Cortex of kidney (tissue), 1 donor: ENCODE measurements at places on chromosomes 12 and 14.

DNA sequence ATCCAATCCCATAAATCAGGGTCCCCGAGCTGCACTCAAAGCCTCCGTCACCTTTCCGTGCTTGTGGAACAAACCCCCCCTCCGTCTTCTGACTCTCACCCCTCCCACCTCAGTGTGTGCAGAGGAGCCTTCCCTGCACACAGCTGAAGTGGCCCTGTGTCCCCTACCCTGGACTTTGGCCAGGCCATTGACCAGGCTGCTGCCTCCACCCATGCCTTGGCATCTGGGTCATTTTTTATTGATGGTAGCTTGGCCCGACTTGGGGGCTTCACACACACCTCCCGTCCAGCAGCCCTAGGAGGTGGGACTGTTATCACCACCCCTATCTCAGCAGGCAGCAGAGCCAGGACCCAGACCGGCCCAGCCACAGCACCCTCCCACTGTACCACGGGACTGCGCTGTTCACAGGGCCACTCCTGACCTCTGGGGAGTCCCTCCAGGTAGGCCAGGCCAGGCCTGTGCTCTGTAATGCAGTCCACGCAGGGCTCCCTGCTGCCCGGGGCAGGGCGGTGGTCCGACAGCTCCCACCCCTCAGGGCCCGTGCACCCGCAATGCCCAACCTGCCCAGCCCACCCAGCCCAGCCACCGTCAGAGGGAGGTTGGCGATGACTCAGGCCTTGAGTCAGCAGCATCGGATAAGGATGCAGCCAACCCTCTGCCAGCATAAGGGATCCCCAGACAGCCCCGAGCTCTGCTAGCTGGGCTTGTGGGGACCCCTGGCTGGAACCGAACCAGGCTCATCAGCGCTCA, 9.2 kb upstream of the INF2 start:
- no peak for DNase-seq

DNA sequence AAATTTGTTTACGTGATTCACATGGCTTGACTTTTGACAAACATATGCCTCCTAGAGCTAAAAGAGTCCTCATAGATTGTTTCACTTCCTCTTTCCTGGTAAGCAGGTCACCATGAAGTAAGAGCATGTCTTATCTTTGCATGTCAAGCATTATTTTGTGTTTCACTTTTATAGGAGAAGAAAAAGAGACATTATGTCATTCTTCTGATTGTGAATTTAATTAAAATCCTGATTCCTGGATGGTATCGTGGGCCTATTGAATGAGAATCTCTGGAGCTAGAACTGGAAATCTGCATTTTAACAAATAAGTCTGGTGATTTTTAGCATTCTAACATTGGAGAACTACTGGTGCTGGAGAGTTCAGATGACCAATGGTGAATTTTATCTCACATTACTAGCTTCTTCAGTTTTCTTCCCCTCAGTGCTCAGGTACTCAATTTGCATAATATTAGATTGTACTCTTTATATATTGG, 218.6 kb upstream of the ATP2B1 start:
- DNase-seq, result no peak

DNA sequence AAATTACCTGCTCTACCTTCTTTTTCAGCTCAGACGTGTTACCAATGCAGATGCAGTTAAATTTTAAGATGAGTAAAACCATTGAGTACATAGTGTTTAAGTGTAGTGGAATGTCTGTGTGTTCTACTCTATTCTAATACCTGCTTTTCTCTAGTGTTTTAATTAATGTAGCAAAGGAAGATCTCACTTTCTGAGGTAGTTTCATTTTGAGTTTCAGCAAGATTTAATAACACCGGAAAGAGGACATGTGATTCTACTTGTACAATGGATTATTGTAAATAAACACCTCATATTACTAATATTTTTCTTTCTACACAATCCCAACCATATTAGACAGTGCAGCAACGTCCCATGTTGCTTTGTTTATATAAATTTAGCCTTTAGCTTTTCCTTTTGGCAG, 315.4 kb downstream of the RAD51B start:
- DNase-seq, result no peak

DNA sequence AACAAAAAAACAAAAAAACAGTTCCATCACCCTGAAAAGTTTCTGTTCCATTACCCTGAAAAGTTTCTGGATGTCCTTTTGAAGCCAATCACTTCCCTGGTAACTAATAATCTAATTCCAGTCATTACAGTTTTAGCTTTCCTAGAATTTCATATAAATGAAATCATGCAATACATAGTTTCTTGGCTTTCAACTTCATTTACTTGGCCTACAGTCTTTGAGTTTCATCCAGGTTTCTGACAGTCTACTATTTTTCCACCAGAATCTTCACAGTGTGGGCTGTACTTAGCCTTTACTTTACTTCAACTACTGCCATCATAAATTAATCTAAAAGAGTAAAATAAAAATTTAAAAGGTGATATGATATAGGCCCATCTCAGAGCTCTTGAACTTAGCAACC, 55.5 kb downstream of the RPS6KA5 start:
- no peak for DNase-seq

GRCh38 chr12:40515041-40515816, 177.0 kb upstream of the CNTN1 start:
- no peak for DNase-seq

DNA sequence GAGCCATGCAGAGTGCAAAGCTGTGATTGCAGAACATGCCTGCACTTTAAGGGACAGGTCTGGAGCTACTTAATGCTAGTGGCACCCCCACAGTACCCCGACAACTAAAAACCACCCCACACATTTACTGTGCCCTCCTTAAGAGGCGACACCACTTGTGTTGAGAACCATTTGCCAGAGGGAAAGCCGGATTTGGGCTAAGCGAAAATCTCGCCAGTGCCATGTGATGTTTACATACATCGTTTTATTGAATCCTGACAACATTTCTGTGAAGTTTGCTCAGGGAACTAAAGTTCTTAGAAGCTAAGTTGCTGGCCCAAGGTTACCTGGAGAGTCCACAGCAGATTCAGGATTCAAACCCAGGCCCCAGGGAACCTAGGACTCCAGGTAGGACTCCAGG, 119.0 kb upstream of the FKBP4 start:
- DNase-seq, result no peak

GRCh38 chr12:22014783-22015144, 31.3 kb upstream of the CMAS start:
- no peak for DNase-seq

DNA sequence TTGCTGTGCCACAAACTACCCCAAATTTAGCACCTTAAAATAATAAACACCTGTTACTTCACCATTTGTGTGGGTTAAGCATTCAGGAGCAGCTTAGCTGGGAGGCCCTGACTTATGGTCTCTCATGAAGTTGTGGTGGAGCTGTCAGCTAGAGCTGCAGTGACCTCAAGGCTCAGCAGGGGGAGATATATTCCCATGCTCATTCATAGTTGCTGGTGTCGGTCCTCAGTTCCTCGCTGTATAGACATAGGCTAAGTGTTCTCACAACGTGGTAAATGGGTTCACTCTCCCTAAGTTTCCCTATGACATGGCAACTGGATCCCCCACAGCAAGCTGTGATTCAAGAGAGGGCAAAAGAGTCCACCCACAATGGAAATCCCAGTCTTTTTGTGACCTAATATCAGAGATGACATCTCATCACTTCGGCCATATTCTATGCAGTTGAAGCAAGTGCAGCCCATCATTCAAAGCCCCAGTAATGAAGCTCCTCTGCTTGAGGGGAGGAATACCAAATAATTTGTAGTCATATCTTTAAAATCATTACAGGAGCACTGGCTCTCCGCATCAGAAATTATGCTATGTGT, 41.1 kb downstream of the PRB3 start:
- no peak for DNase-seq

- DNase-seq, result no peak
Observed at GRCh38 chr12:19397534-19397933, 41.8 kb upstream of the AEBP2 start.

- no peak for DNase-seq
Observed at GRCh38 chr14:94282991-94283723, 9.9 kb downstream of the SERPINA10 start.

DNA sequence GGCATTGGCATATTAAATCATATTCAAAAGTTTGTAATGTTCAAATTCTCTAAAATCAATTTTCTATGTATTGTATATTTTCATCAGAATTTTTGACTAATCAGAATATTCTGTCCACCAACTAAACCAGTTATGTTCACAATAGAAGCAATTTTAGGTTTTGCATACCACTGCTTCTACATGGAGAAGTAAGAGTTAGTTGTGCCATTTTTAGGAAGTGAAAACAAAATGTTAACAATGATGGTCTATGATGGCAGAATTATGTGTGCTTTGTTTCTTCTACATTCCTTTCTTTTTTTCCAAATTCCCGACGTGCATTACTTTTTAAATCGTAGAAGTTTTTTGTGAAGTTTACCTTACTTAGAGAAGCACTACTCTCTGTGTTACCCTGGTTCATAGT, 29.5 kb downstream of the ABHD12B start:
- no peak for DNase-seq

- DNase-seq, result no peak
Observed at GRCh38 chr12:54159140-54159539, 29.6 kb downstream of the SMUG1 start.

DNA sequence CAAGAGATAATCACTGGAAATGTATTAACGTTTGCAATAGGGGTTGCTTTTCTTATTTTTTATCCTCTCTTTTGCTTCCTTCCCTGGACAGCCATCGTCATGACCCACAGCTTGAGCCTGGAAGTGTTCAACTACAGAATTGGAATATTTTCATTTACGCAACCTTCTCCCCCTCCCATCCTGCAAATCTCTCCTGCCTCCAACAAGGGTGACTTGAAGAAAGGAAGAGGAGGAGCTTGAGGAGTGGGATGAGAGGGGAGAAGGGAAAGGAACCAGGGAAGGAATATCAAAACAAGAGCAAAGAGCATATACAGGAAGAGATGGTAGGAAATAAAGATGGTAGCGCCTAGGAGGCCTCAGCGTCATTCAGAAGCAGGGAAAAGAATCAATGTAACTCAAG, 1.6 kb upstream of the MANSC4 start:
- no peak for DNase-seq
